ENCODE measurements at places on chromosomes 4 and X.

GRCh38 chr4:13523591-13524503 is 20.5 kb downstream of the NKX3-2 start:
- DNase-seq = no peak

GRCh38 chr4:95979961-95980876 is 140.3 kb downstream of the PDHA2 start:
- DNase-seq = no peak

DNA sequence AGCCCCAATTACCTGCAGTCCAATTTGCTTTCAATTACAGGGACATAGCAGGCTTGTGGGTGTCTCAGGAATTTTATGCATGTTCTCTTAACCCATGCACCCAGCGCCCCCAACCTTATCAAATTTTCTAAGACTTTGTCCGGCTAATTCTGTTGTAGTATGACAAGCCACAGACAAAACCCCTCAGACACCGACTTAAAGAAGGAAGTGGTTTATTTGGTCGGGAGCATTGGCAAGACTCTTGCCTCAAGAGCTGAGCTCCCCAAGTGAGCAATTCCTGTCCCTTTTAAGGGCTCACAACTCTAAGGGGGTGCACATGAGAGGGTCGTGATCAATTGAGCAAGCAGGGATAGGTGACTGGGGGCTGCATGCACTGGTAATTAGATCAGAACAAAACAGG is 28.7 kb upstream of the IL9R start:
- no peak for DNase-seq

GRCh38 chr4:140556372-140557085 is 12.2 kb downstream of the UCP1 start:
- DNase-seq = peak; percentile 48

GRCh38 chr4:181569553-181569952 is 673.6 kb upstream of the TENM3 start:
- DNase-seq = no peak

GRCh38 chr4:30753316-30753715 is 33.1 kb downstream of the PCDH7 start:
- DNase-seq = no peak
